ENCODE measurements at places on chromosomes 3 and 15.

DNA sequence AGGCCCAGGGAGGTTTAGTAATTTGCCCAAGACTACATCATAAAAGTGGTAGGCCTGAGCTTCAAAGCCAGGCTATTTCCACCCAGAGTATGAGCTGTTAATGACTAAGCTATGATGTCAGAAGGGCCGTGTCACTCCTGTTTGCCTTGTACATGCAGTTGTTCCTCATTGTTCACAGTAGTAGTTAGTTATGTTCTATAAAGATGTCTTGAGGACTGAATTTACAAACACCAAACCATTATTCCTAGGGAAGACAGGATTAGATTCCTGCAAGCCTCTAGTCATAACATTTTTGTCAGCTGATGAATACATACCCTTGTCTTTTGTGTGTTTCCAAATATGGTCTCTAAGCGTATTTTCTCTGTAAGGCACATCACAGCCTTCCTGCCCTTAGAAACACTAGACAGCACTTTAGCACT is 20.9 kb upstream of the LARS2 start:
- DNase-seq = no peak

- DNase-seq = no peak
Measured at GRCh38 chr3:64158334-64158733, 66.9 kb downstream of the PRICKLE2 start.

GRCh38 chr3:148372206-148372875 is 325.4 kb upstream of the AGTR1 start:
- no peak for DNase-seq

DNA sequence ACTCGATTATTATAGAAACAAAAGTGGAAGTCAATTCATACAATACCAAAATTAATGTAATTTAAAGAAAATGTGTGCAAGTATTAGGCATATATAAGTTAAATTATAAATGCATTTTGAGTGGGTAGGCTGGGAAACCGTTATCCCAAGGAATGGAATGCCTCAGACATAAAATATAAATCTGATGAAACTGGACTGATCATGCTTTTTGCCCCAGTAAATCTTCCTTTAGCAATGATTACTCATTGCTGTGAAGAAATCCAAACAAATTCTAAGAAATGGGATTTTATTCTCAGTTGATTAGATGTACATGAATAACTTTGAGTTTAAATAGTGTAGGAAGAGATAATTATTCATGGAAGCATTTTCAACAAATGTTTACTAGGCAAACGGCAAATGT is 185.5 kb upstream of the KCNMB2 start:
- DNase-seq = no peak

DNA sequence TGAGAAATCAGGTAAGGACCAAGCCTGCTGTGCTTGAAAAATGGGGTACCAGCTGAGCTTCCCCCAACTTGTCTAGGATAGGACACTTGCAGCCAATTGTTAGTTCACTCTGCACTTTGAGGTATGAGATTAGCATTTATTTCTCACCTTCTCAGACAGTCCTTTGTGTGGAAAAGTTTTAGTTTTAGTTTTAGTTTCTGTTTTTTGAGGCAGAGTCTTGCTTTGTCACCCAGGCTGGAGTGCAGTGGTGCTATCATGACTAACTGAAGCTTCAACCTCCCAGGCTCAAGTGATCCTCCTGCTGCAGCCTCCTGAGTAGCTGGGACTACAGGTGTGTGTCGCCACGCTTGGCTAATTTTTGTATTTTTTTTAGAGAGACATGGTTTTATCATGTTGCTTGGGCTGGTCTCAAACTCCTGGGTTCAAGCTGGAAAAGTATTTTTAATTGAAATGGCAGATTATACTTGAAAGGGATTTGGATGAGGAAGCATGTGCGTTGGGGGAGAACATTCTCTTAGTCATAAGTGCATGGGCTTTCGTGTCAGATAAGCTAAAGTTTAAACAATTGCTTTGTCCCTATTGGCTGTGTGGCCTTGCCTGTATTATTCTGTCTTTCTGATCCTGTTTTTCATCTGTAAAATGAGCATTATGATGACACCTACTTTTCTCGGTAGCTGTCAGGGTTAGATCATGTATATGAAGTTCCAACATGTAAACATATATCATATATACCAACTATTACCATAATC is 25.2 kb upstream of the CCK start:
- DNase-seq = no peak

- no peak for DNase-seq
Measured at GRCh38 chr15:94266789-94267188, 35.4 kb downstream of the MCTP2 start.

DNA sequence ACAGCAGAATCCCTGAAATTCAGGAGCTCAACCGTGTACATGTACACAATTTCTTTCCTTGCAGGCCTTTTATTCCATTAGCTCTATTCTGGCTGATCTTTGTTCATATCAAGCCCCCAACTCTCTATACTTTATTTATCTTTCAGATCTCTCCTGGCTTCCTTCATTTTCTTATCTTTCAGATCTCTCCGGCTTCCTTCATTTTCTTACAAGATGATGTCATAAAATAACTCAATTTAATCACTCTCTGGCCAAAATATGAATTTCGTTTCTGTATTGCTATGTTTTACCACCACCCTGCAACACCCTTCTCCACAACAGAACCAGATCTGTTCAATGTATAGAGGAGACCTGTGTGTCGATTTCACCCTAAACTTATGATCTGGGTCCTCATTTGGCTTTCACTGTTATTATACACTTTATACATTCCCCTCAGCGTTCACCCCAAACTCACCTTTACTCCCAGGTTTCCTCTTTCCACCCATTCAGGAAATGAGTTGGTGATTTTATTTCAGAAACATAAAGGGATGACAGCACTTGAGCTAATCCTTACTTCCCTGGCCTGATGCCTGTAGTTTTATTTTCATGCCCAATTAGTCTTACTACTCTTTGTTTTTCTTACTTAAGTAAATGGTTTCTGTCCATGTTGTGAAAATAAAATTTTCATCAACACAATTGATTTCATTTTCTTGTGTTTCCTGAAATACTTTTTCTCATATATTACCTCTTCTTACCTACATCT is 195.5 kb downstream of the BCHE start:
- no peak for DNase-seq

DNA sequence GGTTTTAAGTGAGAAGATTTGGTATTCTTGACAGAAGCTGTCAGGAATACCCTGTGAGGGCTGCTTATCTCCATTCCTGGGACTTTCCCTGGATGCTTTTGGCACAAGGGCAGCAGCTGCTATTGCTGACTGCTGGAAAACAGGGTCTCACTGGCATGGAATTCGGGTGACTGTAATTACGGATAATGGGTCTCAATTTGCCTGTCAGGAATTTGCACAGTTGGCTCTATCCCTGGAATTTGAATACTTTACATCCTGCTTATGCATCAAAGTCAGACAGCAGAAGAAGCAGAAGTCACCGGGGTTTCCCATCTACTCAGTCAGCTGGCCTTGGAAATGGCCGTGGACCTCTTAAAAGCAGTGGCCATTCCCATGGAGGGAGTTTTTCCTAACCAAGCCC is 25.9 kb upstream of the AKAP13 start:
- DNase-seq = no peak

GRCh38 chr15:29910068-29910467 is 87.8 kb upstream of the TJP1 start:
- no peak for DNase-seq

GRCh38 chr3:10356461-10356981 is 35.6 kb upstream of the SEC13 start:
- no peak for DNase-seq
